ENCODE measurements at places on chromosomes 3 and 15.

- no peak for DNase-seq
Measured at GRCh38 chr15:66943456-66944095, 121.8 kb upstream of the SMAD3 start.

DNA sequence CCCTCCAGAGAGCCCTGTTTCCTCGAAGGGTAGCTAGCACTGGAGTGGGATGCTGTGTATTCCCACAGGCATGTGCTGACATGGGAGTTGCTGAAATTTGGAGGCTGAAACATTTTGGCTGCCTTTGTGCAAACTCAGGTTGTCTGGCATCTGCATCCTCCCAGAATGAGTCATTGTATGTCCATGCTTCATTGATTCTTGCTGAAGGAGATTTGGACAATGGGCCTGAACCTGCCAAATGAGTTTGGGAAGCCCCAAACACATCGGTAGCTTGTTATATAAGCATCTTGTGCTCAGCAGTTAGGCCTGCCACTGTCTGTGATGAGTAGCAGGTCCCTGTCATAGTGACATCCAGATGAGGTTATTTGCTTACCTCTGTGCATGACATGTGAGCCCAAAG is 160.0 kb downstream of the IL5RA start:
- DNase-seq, result no peak

- DNase-seq, result no peak
Measured at GRCh38 chr15:72923289-72923688, 129.0 kb upstream of the NEO1 start.

DNA sequence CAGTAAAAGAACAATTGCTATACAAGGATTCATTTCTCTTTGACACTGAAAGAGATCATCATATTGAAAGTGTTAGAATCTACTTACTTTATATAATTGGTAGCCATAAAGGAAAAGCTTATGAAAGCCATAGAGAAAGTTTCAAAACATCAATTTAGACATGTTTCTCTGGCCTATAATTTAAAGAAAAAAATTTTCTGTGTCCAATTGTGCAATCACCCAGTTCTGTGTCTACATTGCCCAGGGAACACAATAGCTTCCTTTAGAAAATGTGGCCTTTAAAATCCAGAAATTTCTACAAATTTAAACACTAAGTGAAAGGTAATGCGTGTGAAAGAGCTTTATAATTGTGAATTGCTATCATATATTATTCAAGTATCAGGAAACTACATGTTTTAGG is 259.2 kb downstream of the GBE1 start:
- no peak for DNase-seq

DNA sequence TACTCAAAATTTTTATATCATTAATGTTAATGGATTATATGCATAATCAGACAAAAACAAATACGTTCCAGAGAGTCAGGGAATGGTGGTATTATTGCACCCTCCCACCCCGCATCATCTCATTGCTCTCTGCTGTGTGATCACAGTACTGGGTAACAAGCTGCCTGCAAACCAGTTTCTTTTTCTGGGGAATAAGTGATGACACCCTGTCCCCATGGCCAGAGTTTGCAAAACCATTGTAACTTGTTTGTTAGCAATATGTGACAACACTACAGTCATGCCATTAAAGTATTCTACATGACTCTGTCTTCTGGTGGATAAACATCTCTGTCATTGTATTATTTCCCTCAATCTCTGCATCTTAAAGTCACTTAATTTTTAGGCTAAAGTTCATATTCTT is 39.5 kb downstream of the ZBTB38 start:
- no peak for DNase-seq

DNA sequence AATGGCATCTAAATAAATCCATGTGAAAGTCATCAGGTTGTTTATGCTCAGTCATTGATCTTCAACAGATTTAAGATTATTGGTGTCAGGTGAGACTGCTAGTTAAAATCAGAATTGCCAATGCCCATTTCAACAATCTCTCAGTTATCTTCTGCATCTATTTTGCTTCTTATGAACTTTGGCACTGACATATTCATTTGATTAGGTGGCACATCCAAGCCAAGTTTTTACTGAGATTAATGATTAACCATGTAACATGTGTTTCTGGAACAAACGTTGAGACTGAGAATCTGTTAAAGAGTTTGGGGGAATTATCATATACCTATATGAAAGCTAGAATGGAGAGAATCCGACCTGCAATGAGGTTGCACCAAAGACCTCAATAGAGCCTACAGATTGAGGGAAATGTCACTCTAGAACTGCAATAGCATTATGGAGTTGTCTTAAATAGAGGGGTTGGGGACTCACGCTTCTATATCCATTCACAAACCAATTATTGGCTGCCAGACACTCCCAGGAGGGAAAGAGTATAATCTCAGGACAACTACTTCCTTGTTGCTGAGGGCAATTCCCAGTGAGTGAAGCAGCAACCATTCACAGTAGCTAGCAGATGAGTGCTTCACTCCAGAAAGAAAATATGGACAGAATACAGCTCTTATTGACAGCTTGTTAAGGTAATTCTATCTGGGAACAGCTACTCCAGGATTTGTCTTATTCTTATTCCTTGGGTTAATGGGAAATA is 891.3 kb downstream of the SQOR start:
- DNase-seq, result no peak

- no peak for DNase-seq
Measured at GRCh38 chr15:71709808-71710418, 100.4 kb upstream of the NR2E3 start.

DNA sequence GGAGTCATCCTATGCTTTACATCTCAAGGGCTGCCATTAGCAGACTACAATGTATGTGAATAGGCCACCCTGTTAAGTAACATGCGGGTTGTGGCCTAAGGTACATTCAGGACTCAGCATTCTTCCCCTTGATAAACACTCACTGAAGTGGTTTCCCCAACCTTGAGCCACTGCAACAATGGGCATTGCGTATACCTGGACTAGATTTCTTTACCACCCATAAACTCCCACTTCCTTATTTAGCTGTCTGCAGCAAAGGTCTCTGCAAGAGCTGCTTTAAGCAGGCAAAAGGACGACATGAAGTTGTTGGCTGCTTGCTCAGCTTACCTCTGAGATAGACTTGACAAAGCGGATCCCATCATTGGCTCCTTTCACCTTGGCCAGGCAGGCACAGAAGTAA is 16.2 kb downstream of the FYCO1 start:
- DNase-seq, result no peak

GRCh38 chr3:101123081-101123480 is 129.9 kb upstream of the ABI3BP start:
- DNase-seq, result no peak

DNA sequence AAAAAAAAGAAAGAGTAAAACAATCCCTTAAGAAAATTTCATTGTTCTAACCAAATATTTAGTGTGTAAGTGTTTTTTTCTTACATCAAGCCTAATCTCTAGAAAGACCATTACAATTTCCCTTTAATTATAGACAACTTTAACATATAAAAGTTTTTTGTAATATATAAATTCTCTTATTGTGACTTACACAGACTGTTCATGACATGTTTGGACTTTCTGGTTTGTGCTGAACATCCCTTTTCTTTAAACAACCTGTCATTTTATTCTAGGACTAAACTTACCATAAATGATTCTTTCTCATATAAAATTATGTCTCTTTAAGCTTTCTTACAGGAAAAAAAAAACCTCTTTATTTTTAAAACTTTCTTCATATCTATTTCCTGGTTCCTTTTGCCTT is 13.0 kb upstream of the BTLA start:
- DNase-seq, result no peak

DNA sequence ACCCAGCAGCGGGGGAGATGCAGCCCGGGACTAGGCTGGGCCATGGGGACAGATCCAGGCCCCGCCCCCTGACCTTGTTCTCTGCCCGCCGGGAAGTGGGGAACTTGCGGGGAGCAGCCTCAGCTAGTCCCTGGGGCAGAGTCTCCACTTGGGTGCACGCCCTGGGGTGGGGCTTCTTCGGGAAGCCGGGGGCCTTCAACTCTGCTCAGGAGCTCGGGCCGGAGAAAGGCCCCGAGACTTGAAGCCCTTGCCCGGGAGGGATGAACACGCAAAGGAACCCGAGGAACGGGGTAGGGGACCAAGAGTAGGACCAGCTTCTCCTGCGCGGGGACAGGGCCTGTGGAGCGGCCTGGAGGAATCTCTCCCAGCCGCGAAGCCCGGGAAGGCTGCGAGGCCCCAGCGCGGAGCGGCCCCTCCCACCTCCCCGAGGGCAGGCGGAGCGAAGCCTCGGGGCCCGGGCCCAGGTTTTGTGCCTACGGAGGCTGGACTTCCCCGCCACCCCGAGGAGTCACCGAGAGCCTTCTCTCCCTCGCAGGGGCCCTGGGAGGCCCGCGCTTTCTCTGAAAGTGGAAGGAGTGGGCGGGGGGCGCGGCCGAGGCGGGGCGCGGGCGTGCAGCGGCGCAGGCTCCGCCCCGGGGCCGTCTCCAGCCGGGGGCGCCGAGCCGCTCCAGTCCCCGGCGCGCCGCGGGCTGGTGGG is at the start of gene ITPKA:
ITPKA (plus strand) TSS at position 670 of the 697 bp plus-strand sequence. CDS start 54 bp downstream, outside the sequence.
- peak; percentile 69 for DNase-seq

GRCh38 chr3:180340395-180340794 is 261.6 kb upstream of the TTC14 start:
- no peak for DNase-seq

DNA sequence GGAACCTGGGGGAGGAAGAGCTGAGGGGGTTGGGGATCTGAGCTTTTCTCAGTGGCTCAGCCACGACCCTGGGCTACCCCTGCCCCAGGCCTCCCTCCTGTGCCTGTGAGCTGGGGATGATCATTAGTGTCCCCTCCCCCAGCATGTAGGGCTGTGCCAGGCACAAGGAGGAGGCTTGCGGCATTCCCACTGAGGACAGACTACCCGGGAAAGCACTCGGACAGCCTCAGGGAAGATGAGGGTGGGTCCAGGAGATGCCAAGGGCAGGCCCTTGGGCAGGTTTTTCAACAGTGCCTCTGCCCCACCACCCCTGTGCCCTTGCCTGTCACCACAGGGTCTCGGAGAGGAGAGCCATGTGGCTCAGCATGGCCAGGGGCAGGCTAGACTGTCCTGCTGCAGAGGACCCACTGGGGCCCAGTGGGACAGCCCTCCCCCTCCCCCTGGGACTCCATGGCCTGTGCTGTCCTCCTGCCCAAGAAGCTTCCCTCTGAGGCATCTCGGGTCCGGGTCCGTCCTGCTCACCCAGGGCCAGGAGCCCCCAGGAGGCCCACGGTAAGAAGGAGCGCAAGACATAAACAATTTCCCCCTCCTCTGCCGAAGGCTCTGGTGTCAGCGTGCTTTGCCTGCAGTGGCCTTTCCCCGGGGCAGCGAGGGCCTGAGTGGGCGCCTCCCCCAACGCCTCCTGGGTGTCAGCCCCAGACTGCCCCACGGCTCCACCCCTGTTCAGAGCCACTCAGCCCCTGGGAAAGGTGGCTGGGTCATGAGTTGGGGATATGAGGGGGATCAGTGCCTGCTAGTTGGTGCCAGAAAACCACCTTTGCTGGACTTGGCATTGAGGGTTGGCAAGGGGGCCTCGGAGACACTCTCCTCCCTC is 192.5 kb downstream of the GOLGA6L6 start:
- DNase-seq, result no peak

Measured in mammary epithelial cell (primary cell).